Stimulated activated CD4-positive, alpha-beta T cell treated with anti-CD3 and anti-CD28 coated beads, Interleukin-4, amount 100 ng/mL, for 1 hour (primary cell): ENCODE measurements at places on chromosomes 2 and 18.

- DNase-seq, result no peak
Observed at GRCh38 chr2:154710685-154711084, 12.2 kb downstream of the KCNJ3 start.

DNA sequence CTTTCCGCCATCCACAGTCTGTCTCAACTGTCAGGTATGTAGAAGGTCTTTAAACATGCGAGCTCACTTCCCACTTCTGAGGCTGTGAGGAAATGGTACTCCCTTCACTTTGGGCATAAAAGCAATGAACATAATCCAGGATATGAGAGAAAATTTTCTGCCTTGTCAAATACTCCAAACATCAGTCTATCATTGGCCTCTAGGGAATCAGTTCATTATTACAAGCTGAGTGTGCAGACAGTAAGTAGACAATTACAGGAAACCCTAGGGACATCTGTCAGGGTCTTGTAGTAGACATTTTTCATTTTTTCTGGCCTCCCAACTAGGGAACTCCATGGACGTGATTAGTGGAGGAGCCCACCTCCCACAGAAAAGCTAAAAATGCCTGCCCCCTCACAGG lies 13.6 kb upstream of the APCDD1 start:
- DNase-seq, result no peak

DNA sequence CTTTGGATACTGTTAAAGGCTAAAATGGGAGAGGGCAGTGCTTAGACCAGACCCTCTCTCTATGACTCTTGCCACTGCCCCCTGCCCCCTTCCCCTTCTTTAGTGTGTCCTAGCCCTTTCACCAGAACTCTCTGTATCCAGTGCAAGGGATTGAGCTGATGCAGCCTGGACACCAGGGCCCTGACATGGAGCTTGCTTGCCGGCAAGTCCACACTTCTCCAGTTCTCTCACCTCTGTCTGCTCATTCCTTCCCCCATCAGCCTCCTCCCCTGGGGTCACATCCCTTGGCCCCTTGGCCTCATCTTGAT lies 1.5 kb upstream of the WNT6 start:
- no peak for DNase-seq

DNA sequence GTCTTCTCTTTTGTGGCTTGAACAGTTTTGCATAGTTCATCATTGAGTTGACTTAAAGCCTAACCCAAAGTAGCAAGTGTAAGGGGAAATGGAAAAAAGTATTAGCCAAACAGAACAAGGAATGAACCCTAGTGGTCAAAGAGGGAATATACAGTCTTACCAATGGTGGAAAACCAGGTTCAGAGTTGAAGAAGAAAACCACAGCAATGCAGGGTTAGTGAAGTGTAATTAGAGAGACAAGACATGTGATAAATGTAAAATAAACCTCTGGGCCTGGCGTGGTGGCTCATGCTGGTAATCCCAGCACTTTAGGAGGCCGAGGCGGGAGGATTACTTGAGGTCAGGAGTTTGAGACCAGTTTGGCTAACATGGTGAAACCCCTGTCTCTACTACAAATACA lies 2.4 kb downstream of the TTN start:
- no peak for DNase-seq

DNA sequence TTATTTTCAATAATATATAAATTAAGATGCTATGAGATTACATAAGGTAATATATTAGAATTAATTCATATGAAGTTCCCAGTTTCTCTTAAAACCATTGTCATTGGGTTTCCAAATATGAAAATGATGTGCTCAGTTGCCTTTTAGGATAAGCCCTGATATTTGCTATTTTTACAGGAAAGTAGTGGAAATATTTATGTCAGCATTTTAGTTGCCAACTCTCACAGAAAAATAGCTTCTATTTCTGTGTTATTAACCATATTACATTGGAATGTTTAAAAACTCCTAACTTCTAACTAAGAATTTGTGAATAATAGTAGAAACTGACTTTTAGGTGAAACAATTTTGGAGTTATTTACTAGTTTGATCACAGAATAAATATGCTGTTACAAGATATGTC lies 74.0 kb downstream of the TMX3 start:
- DNase-seq, result no peak

DNA sequence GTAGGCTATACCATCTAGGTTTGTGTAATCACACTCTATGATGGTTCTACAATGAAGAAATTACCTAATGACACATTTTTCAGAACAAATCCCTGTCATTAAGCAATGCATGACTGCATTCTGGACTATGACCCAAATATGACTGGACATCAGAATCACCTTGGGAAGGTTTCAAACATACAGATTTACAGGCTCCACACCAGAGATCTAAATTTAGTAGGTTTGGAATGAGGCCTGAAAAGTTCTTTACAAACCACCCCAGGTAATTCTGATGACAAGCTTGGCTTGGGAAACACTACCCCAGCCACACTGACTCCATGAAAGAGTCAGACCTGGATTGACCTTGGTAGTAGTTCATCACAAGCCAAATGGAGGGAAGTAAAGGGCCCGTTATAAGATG lies 52.2 kb upstream of the NFE2L2 start:
- no peak for DNase-seq

DNA sequence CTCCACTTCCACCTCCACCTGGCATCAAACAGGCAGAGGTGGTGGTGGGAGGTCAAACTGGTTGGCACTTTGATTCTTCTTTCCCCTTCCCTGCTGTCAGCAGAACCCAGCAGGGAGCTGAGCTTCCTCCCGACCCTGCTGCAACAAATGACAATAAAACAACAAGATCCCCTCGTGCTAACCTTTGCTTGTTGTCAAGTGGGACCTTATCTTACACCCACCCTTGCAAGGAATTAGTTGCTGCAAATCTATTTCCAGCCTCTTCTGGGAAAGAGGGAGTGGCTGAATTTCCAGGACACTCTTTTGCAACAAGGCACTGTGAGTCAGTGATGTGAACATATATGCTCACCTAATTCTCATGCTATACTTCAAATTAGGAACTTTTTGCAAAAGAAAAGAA lies 655.1 kb downstream of the DSC3 start:
- DNase-seq, result no peak

DNA sequence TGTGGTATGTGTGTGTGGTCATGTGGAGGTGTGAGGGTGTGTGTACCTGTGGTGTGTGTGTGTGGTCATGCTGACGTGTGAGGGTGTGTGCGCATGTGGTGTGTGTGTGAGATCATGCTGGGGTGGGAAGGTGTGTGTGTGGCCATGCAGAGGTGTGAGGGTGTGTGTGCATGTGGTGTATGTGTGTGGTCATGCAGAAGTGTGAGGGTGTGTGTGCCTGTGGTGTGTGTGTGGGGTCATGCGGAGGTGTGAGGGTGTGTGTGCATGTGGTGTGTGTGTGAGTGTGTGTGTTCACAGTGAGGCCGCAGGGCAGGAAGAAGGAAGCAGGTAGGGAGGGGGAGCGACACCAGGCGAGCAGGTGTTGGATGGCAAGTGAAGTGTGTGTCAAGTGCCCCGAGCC lies 259.0 kb downstream of the LOXHD1 start:
- no peak for DNase-seq

- no peak for DNase-seq
Observed at GRCh38 chr2:132667706-132668105, 2.3 kb downstream of the LYPD1 start.

- no peak for DNase-seq
Observed at GRCh38 chr2:239159476-239159911, 241.3 kb downstream of the HDAC4 start.

DNA sequence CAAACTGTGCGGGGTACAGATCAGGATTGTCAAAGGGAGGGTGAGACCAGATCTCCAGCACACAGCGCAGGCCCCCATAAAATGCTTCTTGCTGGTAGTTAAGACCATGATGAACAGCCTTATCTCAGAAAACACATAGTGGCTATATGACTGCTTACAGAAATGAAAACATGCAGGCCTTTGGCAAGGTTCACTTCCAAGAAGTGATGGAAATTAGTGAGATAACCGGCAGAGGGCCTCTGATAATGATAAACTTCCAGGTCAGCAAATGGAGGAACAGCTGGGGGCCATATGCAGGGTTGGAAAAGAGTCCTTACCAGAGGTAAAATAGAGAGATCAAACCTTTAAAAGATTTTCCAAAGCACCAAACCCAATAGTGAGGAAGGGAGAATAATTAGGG lies 46.6 kb downstream of the CFAP221 start:
- no peak for DNase-seq

- no peak for DNase-seq
Observed at GRCh38 chr2:235931676-235932075, 236.5 kb downstream of the GBX2 start.

GRCh38 chr2:56191617-56192016 lies 7.8 kb downstream of the CCDC85A start:
- DNase-seq, result no peak

- no peak for DNase-seq
Observed at GRCh38 chr2:113795405-113795920, 39.0 kb upstream of the SLC35F5 start.

- DNase-seq, result no peak
Observed at GRCh38 chr2:235727174-235727573, 233.3 kb downstream of the AGAP1 start.

DNA sequence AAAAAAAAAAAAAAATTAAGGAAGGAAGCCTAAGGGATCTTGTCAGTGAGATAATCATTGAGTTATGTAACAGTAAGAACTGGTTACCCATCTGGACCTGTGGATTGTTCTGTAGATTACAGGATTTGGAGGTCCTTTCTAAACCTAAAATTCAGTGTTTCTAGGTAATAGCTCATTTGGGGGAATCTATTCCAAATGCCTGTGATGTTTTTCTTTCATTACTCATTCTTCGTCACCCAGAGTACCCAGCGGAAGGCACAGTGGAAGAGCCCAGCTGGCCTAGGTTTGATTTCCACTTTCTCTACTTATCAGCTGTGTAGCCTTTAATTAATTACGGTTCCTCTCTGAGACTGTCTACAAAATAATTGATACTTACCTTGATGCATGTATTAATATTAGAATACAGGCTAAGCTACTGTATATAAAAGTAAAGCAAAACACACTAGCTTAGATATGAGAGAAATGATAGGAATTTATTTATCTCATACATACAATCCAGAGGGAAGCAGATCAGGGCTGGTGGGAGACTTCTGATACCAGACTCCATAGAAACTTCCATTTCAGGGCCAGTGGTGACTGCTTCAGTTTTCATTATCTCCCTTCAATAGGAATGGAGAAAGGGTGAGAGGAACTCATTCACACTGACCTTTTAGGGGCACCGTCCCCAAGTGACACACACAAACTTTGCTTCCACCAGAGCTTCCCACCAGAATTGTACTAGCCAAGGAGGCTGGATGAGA lies 115.8 kb upstream of the NOSTRIN start:
- no peak for DNase-seq

DNA sequence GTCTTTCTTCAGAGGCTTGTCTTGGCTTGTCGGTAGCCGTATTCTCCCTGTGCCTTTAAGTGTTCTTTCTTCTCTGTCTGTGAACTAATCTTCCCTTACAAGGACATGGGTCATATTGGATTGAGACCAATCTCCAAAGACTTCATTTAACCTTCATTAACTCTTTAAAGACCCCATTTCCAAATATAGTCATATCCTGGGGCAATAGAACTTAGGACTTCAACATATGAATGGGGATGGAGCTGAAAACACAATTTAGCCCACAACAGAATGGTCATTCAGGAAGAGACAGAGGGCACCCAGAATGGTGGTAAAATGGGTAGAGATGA lies 82.1 kb upstream of the TANK start:
- no peak for DNase-seq

DNA sequence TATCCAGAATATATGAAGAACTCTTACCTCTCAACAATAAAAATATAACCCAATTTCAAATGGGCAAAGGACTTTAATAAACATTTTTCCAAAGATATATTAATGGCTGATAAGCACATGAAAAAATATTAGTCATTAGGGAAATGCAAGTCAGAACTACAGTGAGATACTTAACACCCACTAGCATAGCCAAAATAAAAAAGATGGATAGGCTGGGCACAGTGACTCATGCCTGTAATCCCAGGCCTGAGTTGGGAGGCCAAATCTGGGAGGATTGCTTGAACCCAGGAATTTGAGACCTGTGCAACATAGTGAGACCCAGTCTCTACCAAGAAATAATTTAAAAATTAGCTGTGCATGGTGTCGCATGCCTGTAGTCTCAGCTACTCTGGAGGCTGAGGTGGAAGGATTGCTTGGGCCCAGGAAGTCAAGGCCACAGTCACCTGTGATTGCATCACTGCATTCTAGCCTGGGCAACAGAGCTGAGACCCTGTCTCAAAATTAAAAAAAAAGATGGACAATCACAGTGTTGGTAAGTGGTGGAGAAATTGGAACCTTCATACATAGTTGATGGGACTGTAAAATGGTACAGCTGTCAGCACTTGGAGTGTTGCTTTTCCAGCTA lies 25.1 kb downstream of the MARCHF7 start:
- DNase-seq, result no peak

DNA sequence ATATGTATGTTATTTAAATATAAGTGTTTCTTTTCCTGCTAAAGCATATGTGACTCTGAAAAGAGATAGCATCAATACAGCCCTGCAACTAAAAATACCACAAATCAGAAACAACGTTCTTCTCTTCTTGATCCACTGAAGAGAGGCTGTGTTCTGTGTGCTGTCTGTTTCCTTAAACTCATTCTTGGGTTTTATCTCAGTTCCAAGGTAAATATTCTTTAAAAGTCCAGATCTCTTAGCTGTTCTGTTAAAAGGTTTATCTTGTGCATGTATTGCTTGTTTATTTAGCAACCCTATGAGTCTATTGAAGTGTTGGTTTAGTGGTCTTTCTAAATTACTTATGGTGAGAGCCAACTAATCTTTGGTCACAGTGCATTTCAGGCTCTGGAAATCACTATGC lies 173.3 kb upstream of the NT5C1B start:
- no peak for DNase-seq

DNA sequence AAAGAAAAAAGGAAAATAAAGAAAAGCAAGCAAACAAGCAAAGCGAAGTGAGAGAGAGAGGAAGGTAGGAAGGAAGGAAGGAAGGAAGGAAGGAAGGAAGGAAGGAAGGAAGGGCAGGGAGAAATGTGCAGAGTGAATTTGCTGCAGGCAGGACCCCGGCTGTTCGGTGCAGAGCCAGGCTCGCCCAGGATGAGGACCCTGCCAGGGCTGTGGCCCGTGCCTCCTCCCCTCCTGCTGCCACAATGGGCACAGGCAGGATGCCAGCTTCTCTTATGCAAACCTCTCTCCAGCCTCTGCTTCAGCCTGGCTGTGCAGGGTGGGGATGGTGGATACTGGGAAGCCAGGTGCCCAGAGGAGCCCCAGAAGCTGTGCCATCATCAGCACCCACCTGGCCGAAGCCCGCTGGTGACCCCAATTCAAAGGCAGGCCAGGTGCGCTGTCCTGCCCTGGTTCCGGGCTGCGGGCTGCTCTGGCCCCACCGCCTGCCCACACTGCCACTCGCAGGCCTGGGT lies 3.2 kb downstream of the GPR17 start:
- no peak for DNase-seq

- DNase-seq, result no peak
Observed at GRCh38 chr2:160505256-160505655, 11.6 kb upstream of the RBMS1 start.

DNA sequence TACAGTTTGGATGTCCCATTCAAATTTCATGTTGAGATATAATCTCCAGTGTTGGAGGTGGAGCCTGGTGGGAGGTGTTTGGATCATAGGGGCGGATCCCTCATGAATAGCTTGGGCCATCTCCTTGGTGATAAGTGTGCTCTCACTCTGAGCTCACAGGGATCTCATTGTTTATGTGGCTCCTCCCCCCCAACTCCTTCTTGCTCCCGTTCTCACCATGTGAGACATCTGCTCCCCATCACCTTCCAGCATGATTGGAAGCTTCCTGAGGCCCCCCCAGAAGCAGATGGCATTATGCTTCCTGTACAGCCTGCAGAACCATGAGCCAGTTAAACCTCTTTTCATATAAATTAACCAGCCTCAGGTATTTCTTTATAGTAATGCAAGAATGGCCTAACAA lies 3.0 kb upstream of the INPP1 start:
- no peak for DNase-seq
